ENCODE measurements at places on chromosomes 7 and 10. TPM values are rescaled to one million over a fixed set of nuclear protein-coding genes. Genes with fewer than 3 reads are reported as not detected.

GRCh38 chr7:107404740-107405537 is 64.9 kb upstream of the GPR22 start:
- H3K4me3 ChIP-seq, result no peak overlapping the region
- H3K27ac ChIP-seq, result no peak overlapping the region
- peaks cover 33% of the 10 kb centered on the region for H3K36me3 ChIP-seq
- H3K4me1 ChIP-seq, result no peaks in the 10 kb centered on the region
- no peak for DNase-seq

- H3K4me1 ChIP-seq, result no peaks in the 10 kb centered on the region
- no peak for DNase-seq
- H3K27me3 ChIP-seq, result no peaks in the 10 kb centered on the region
- H3K27ac ChIP-seq, result no peak overlapping the region
Observed at GRCh38 chr7:114527589-114527988, 113.0 kb downstream of the FOXP2 start.

DNA sequence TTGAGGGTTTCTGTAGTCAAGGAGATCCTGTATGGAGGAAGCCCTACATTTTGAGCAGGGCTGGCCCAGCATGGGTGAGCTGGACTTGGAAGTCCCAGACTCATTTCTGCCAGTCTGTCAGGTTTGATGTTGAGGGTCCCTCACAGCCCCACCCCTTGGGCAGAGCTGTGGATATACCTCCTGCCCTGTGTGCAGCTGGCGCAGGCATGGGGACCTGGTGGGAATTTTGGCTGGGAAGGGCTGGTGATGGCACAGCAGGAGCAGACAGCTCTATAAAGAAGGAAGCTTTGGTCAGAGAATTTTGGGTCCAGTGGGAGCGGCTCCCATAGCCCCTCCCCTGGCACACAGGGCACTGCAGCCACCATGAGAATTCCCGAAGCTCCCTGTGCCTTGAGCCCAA is 482.6 kb downstream of the RPS24 start:
- DNase-seq, result no peak
- no peaks in the 10 kb centered on the region for H3K36me3 ChIP-seq
- peaks cover 6% of the 10 kb centered on the region for H3K27me3 ChIP-seq
- H3K4me3 ChIP-seq, result no peak overlapping the region
- no peak overlapping the region for H3K27ac ChIP-seq

Gene GIMAP1
- 0.29 TPM for total RNA-seq

- no peak overlapping the region for H3K27ac ChIP-seq
- DNase-seq, result no peak
- no peak overlapping the region for H3K4me3 ChIP-seq
- H3K27me3 ChIP-seq, result peaks cover 22% of the 10 kb centered on the region
Observed at GRCh38 chr7:101527844-101528667, 101.0 kb downstream of the MYL10 start.

- H3K27me3 ChIP-seq, result no peaks in the 10 kb centered on the region
- H3K4me3 ChIP-seq, result peak overlapping the region; percentile 49
- H3K27ac ChIP-seq, result peak overlapping the region; percentile 93
- H3K36me3 ChIP-seq, result no peaks in the 10 kb centered on the region
- DNase-seq, result no peak
- H3K4me1 ChIP-seq, result peaks cover 51% of the 10 kb centered on the region
Observed at GRCh38 chr7:7773334-7774309, 55.2 kb upstream of the RPA3 start.

GRCh38 chr7:143510854-143511592 is 33.4 kb downstream of the TAS2R41 start:
- no peaks in the 10 kb centered on the region for H3K4me1 ChIP-seq
- peaks cover 5% of the 10 kb centered on the region for H3K27me3 ChIP-seq
- no peaks in the 10 kb centered on the region for H3K36me3 ChIP-seq
- no peak for DNase-seq
- H3K27ac ChIP-seq, result no peak overlapping the region

DNA sequence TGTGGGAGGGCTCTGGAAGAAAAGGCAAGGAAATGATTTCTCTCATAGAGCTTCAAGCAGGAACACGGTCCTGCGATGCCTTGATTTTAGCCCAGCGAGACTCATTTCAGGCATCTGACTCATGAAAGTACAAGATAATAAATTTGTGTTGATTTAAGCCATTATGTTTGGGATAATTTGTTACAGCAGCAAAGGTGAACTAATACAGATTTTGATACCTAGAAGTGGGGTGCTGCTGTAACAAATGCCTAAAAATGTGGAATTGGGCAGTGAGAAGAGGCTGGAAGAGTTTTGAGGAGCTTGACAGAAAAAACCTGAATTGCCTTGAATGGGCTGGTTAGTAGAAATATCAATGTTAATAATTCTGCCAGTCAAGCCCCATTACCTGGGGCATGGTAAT is 44.1 kb upstream of the NRF1 start:
- peaks cover 4% of the 10 kb centered on the region for H3K4me1 ChIP-seq
- H3K4me3 ChIP-seq, result no peak overlapping the region
- no peaks in the 10 kb centered on the region for H3K36me3 ChIP-seq
- H3K27ac ChIP-seq, result no peak overlapping the region
- peaks cover 16% of the 10 kb centered on the region for H3K27me3 ChIP-seq
- DNase-seq, result no peak

Gene ALOX5
- 181 TPM for total RNA-seq

DNA sequence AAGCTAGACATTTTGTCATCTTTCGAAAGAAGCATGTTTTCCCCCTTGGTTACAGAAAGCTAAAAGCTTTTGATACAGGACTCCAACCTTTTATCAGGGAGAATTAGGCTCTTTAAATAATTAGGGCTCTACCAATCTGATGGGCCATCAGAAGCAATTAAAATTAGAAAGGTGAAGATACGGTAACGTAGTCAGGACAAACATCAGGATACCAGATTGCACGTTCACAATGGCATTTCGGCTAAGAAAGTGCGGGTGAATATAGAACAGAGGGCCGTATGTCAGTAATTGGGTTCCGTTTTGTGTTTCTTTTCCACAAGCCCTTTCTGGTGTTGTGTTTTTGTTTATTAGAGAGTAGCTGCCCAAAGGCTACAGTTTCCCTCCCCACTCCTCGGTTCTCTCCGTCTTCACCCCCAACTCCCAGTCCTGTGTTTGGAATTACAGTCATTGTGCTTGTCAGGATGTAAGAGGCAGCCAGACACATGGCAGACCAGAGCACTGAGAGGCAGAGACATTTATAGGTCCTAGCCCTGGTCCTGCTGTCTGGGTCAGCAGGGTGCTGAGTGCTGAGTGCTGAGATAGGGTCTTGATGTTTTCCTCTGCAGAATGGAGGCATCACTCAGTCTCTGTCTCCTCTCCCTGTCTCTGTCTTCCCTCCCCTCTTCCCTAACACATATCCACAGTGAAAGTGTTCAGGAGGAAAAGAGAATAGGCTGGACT is 5.5 kb downstream of the PFKP start:
- no peaks in the 10 kb centered on the region for H3K27me3 ChIP-seq
- no peak overlapping the region for H3K4me3 ChIP-seq
- peaks cover 21% of the 10 kb centered on the region for H3K4me1 ChIP-seq
- no peak for DNase-seq

DNA sequence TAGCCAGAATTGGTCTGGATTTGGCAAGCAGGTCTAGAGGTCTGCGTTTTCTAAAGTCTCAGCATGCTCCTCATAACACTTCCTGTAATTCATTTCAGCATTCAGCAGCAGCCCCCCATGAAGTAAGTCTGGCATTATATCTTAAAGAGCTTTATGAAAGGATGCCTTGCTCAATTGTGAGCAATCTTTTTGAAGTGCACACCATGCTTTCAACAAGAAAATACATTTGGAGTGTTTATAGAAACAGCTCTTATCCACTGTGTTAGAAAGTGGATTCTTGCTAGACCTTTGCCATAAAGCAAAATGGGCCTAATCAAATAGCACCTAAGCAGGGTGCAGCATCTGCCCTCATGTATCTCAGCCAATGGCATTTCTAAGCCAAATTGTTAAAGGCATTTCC is 378.0 kb upstream of the AKR1E2 start:
- H3K4me1 ChIP-seq, result peaks cover 8% of the 10 kb centered on the region
- H3K4me3 ChIP-seq, result no peak overlapping the region
- no peaks in the 10 kb centered on the region for H3K36me3 ChIP-seq
- peaks cover 12% of the 10 kb centered on the region for H3K27me3 ChIP-seq

DNA sequence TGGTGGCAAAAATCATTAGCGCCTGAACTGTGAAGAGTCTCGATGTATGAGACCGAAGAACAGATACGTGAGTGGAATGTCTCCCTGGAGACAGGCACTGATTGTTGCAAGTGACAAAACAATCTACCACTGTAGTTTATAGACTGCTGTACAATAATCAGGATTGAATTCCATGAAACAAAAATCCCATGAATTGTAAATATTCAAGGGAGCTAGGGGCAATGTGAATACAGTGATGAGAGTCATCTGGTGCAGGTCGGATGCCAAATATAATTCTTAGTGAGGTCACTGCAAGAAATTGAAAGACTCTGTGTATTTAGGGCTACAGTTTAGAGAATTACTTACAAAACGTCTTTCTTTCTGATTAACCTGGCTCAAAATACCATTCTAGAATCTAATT is 594.4 kb upstream of the VSTM2A start:
- H3K27ac ChIP-seq, result no peak overlapping the region
- DNase-seq, result no peak
- H3K27me3 ChIP-seq, result no peaks in the 10 kb centered on the region
- no peaks in the 10 kb centered on the region for H3K36me3 ChIP-seq

GRCh38 chr7:30155481-30155880 is 20.7 kb downstream of the MTURN start:
- peaks cover 24% of the 10 kb centered on the region for H3K4me1 ChIP-seq
- H3K36me3 ChIP-seq, result no peaks in the 10 kb centered on the region
- no peak overlapping the region for H3K27ac ChIP-seq
- no peak for DNase-seq

- H3K27me3 ChIP-seq, result no peaks in the 10 kb centered on the region
- peak overlapping the region; percentile 83 for H3K4me3 ChIP-seq
- H3K4me1 ChIP-seq, result peaks cover 23% of the 10 kb centered on the region
Observed at GRCh38 chr7:149191851-149192250, 3.5 kb upstream of the ZNF282 start.

Gene GPNMB
- 1.1 TPM for total RNA-seq

DNA sequence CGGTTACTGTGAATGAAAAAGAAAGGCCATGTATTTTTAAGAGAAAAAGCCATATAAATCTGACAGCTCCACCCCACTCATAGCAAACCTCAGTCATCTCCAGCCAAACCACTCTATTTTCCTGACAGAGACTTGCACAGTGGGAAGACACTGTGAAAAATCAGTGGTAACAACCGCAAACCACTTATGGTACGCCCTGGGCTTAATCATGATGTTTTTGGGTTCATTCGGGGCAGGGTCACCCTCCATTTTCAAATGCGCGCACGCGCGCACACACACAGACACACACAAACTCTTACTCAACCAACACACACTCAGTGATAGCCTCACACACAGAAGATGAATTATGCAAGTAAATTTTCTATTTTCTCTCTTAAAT is 82.1 kb upstream of the HPS1 start:
- H3K27ac ChIP-seq, result no peak overlapping the region
- DNase-seq, result no peak
- H3K4me3 ChIP-seq, result no peak overlapping the region
- H3K27me3 ChIP-seq, result peaks cover 6% of the 10 kb centered on the region
- no peaks in the 10 kb centered on the region for H3K36me3 ChIP-seq
- H3K4me1 ChIP-seq, result no peaks in the 10 kb centered on the region

GRCh38 chr10:13955409-13956068 is 368.8 kb downstream of the PRPF18 start:
- no peak for DNase-seq
- H3K4me1 ChIP-seq, result no peaks in the 10 kb centered on the region
- H3K27ac ChIP-seq, result no peak overlapping the region
- no peak overlapping the region for H3K4me3 ChIP-seq
- H3K27me3 ChIP-seq, result peaks cover 8% of the 10 kb centered on the region

GRCh38 chr7:104528142-104528541 is 199.7 kb downstream of the LHFPL3 start:
- H3K27ac ChIP-seq, result no peak overlapping the region
- no peak for DNase-seq

- peaks cover 3% of the 10 kb centered on the region for H3K36me3 ChIP-seq
- H3K4me1 ChIP-seq, result no peaks in the 10 kb centered on the region
- DNase-seq, result no peak
- H3K27me3 ChIP-seq, result no peaks in the 10 kb centered on the region
- no peak overlapping the region for H3K27ac ChIP-seq
Observed at GRCh38 chr7:116100626-116101025, 70.1 kb upstream of the TFEC start.

- no peak for DNase-seq
- no peak overlapping the region for H3K27ac ChIP-seq
- no peaks in the 10 kb centered on the region for H3K4me1 ChIP-seq
- H3K27me3 ChIP-seq, result peaks cover 5% of the 10 kb centered on the region
- H3K36me3 ChIP-seq, result no peaks in the 10 kb centered on the region
- no peak overlapping the region for H3K4me3 ChIP-seq
Observed at GRCh38 chr10:67607472-67607871, 88.5 kb downstream of the CTNNA3 start.

Gene FOXP2
- not detected for total RNA-seq

- no peaks in the 10 kb centered on the region for H3K27me3 ChIP-seq
- H3K4me1 ChIP-seq, result peaks cover 31% of the 10 kb centered on the region
- H3K36me3 ChIP-seq, result no peaks in the 10 kb centered on the region
Observed at GRCh38 chr10:95308389-95309302, 17.8 kb upstream of the PDLIM1 start.

DNA sequence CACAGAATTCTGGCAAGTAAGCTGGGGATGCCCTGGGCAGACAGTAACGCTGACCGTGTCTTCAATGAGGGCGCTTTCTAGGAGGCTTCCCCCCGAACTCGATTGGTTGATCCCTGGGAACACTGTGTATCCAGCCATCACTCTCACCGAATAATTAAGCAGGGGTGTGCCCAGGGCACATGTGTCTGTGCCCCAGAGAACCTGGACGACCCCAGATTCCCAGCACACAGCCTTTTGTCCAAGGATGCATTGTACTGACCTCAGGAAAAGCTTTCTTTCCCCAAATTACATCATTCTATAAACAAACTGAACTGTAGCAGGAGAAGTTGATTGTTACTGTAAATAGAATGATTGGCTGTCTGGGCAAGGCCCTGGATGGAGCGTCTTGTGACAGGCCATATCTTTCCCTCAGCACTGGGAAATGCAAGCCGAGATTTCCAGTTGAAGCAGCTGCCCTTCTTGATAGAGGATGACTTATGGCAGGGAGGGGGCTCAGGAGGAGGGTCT is 6.6 kb upstream of the DEPP1 start:
- H3K4me3 ChIP-seq, result no peak overlapping the region
- no peak for DNase-seq
- no peaks in the 10 kb centered on the region for H3K4me1 ChIP-seq

- peak overlapping the region; percentile 7 for H3K4me3 ChIP-seq
- no peak for DNase-seq
- no peaks in the 10 kb centered on the region for H3K27me3 ChIP-seq
- peak overlapping the region; percentile 81 for H3K27ac ChIP-seq
Observed at GRCh38 chr10:48681740-48682139, 2.9 kb upstream of the WDFY4 start.

- H3K36me3 ChIP-seq, result peaks cover 5% of the 10 kb centered on the region
- peaks cover 13% of the 10 kb centered on the region for H3K4me1 ChIP-seq
- no peak for DNase-seq
- no peaks in the 10 kb centered on the region for H3K27me3 ChIP-seq
- no peak overlapping the region for H3K4me3 ChIP-seq
Observed at GRCh38 chr7:66348959-66349358, 143.8 kb downstream of the TPST1 start.

- H3K36me3 ChIP-seq, result no peaks in the 10 kb centered on the region
- H3K4me1 ChIP-seq, result no peaks in the 10 kb centered on the region
- peak; percentile 6 for DNase-seq
- H3K4me3 ChIP-seq, result no peak overlapping the region
Observed at GRCh38 chr10:47030191-47030703, 119.0 kb downstream of the PTPN20 start.

- H3K4me1 ChIP-seq, result no peaks in the 10 kb centered on the region
- H3K36me3 ChIP-seq, result no peaks in the 10 kb centered on the region
- H3K27ac ChIP-seq, result no peak overlapping the region
- peaks cover 2% of the 10 kb centered on the region for H3K27me3 ChIP-seq
- no peak for DNase-seq
Observed at GRCh38 chr10:75319274-75319673, 82.3 kb downstream of the ZNF503 start.

Gene NEURL1
- total RNA-seq, result 0.93 TPM

Data from activated B cell treated with CpG ODN at 0.5 μM for 24 hours (primary cell).